ENCODE measurements at places on chromosomes 12 and 14.

DNA sequence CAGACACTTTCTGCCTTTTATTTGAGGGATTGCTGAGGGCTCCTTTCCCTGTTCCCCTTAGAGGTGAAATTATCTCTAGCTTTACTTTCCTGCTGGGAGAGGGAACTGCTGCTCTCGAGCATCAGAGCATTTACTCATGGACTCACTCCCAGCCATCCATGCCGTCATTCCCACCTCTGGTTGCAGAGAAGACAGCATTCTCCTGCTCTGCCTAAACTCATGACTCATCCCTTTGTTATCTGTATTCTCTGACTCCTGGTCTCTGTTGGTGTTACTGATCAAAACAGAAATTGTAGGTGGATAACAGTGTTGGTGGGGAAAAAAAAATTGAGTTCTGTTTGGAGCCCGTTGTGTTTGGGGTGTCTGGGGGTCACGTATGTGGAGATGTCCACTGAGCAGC is 159.3 kb downstream of the TTC8 start:
- DNase-seq, result no peak

GRCh38 chr12:18998343-18999261 is 130.9 kb upstream of the PLEKHA5 start:
- DNase-seq, result no peak

DNA sequence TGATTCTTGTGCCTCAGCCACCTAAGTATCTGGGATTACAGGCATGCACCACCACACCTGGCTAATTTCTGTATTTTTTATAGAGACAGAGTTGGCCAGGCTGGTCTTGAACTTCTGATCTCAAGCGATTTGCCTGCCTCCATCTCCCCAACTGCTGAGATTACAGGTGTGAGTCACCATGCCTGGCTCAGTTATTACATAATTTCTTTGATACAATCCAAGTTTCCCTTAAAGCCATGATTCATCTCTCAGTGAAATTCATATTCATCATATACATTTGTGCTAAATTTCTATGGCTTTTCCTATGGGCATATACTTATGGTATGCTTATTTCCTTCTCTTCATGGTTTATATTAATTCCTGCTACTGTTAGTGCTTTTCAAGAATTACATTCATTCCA is 29.1 kb upstream of the PZP start:
- no peak for DNase-seq

DNA sequence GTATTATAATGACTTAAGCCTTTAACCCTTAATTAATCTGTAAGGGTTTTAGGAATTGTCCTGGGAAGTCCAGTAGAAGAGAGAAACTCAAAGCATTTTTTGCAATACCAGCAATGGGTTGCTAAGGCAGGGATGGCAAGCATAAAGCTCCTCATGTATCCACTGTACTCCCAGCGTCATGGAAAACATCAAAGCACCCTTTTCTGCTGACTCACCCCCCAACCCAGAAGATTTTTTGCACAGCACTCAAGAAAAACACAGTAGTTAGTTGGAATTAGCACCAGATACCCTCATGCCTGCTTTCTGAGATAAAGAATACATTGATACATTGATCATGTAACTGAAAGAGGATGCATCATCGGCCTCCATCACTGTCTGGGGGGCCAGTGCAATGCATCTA is 199.1 kb upstream of the CNOT2 start:
- no peak for DNase-seq

DNA sequence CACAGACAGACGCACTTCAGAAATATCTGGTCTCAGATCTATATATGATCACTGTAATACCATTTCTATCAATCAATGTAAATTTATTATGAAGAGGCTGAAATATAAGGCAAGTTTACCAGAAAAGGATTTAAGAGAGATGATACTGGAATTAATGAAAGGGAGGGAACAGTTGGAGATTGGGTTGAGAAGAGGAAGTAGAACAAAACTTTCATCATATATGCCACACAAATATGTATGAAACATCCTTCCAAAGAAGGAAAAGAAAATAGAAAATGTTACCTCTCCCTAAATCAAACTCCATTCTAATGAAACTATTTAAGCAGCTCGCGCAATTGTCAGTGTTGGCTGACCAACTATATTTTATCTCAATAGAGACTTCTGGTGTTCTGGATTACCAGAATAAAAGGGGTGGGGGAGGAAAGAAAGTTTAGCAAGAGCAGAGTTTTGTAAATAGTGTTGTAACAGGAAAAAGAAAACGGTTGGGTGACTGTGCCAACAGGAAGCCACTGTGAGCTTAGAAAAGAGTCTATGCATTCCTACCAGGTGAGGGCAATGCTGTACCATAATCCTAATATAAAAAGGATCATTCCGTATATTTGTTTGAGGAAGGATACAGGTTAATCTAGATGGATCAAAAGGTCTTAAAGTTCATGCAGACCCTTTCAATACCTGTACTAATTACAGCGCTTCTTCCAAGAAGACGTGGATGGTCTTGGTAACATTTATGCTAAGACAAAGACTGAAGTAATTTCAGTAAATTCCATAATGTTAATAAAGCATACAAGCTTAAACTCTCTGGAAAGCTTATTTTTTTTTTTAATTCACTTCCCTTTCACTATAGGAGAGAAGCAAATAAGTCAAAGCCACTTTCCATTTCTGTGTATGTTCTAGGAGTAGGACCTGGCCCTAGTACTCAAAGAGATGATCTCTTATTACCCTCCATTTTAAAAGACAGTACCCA is 14.5 kb upstream of the LLPH start:
- DNase-seq, result peak; percentile 42

DNA sequence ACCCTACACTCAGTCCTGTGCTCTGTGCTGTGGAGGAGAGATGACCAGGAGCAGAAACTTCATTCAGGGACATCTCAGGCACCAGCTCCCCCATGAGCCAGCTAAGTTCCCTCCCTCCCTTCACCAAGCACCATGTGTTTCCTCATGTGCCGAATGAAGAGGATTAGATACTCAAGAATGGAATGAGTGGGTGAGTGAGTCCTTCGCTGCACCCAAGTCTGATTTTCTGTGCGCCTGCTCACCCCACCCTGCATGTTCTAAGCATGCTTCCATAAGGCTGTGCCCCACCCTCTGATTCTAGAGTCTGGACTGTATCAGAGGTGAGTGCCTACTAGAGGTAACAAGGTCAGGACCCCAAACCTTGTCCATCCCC is 12.1 kb downstream of the SERPINA5 start:
- no peak for DNase-seq

DNA sequence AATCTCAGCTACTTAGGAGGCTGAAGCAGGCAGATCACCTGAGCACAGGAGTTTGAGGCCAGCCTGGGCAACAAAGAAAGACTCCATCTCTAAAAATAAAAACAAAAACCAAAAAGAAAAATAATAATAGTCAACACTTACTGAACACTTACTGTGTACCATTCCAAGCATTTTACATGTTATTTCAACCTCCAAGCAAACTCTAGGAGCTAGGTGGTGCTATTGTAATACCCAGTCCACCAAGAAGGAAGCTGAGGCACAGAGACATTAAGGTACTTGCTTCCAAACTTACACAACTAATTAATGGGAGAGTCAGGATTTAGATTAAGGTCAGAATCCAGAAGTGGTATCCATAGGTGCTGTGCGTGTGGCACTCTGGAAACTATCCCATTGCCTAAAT is 13.7 kb upstream of the OR6J1 start:
- DNase-seq, result no peak

- peak; percentile 79 for DNase-seq
Observed at GRCh38 chr12:121668750-121669520, 519 bp downstream of the MORN3 start.

DNA sequence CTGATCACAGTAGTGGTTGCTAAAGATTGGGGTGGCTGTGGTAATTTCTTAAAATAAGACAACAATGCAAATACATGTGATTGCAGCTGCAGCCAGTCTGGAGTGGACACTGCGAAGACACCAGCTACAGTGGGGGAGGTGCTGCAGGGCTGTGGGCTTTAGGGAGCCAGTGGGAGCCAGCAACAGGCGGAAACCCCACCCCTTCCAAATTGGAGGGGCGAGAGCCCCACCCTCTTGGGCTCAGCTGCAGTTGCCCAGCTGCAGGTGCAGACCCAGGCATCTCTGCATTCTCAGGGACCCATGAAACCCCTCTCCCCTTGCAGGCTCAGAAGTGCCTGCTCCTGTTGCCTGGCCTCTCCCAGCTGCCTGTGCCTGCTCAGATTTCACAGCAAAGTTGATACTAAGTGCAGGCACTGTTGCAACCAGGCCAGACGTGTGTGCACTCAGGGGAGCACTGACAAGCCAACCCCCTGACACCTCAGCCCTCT is 104.8 kb downstream of the MYF5 start:
- DNase-seq, result no peak

DNA sequence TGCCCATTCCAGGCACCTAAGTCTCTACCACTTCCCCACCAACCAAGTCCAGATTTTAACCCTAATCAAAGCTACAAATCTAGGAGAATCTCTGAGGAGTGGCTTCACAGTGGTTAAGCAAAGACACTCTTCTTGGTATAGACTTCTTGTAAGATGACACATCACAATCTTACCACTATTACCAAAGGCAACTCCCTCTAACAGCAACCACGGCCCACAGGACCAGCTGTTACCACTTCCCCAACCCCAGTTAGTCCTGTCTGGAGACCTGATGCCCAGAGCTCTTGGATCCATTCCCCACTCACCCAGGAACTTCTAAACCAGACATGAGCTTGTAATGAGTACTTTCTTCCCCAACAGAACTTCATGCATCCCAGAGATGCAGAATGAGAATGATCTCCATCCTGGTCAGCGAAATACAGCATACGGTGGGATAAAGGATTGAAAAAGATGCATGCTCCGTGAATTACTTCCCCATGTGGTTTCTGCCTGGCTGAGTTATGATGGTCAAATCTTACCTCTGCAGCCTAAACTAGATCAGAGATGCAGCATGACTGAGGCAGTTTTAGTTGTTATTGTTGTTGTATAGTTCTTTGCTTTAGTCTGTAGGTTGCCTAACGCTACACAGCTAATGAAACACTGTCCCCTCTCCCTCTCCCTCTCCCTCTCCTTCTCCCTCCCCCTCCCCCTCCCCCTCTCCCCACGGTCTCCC is 87.7 kb upstream of the FOXN3 start:
- DNase-seq, result no peak

GRCh38 chr14:62381311-62382070 is 619.3 kb downstream of the SNAPC1 start:
- DNase-seq, result no peak

DNA sequence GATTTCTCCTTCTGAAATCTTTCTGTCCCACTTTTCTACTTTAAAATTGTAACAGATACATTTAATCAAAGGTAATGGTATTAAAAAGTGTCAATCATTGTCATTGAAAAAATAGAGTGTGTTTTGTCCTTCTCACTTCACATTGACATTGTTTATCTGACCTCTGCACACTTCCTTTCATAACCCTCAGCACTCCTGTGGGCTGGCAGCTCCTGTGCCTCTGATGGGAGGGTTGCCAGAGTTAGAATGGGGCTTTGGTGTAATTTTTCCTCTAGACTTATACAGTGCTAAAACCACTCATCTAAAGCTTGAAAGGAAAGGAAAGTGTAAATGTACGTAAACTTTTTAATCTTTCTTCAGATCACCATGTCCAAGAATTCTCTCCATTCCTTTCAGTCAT is 23.7 kb downstream of the KCNA1 start:
- DNase-seq, result no peak

Measured in endothelial cell (in vitro differentiated cells).